Activated CD4-positive, CD25-positive, alpha-beta regulatory T cell (primary cell): ENCODE measurements at places on chromosomes 6 and 20.

- no peak for DNase-seq
Observed at GRCh38 chr20:59560588-59561227, 43.6 kb upstream of the PHACTR3 start.

GRCh38 chr6:168525926-168526630 lies 85.1 kb downstream of the SMOC2 start:
- DNase-seq = no peak

GRCh38 chr6:151549790-151550189 lies 56.0 kb downstream of the CCDC170 start:
- no peak for DNase-seq

- DNase-seq = no peak
Observed at GRCh38 chr20:47719211-47719610, 66.1 kb downstream of the SULF2 start.

DNA sequence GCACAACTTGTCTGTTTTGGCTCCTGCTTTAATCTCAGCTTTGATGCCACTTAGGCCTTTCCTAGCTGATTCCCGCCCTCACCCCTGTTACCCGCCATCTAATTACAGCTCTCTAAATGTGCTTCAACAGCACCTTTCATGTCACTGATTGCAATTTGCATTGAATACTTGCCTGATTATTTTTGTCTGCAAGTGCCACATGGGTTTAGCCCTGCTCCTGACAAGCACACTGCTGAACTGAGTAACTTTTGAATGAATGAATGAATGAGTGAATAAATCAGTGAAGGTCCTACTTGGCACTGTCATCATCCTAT lies 591 bp upstream of the DCBLD1 start:
- DNase-seq = no peak

- no peak for DNase-seq
Observed at GRCh38 chr6:4774715-4775493, 1.3 kb upstream of the CDYL start.

GRCh38 chr6:158049055-158050028 lies 67.7 kb downstream of the SYNJ2 start:
- DNase-seq = no peak

GRCh38 chr6:29461021-29461814 lies 4.3 kb downstream of the OR2H1 start:
- no peak for DNase-seq

- no peak for DNase-seq
Observed at GRCh38 chr6:4668271-4669179, 107.7 kb upstream of the CDYL start.

DNA sequence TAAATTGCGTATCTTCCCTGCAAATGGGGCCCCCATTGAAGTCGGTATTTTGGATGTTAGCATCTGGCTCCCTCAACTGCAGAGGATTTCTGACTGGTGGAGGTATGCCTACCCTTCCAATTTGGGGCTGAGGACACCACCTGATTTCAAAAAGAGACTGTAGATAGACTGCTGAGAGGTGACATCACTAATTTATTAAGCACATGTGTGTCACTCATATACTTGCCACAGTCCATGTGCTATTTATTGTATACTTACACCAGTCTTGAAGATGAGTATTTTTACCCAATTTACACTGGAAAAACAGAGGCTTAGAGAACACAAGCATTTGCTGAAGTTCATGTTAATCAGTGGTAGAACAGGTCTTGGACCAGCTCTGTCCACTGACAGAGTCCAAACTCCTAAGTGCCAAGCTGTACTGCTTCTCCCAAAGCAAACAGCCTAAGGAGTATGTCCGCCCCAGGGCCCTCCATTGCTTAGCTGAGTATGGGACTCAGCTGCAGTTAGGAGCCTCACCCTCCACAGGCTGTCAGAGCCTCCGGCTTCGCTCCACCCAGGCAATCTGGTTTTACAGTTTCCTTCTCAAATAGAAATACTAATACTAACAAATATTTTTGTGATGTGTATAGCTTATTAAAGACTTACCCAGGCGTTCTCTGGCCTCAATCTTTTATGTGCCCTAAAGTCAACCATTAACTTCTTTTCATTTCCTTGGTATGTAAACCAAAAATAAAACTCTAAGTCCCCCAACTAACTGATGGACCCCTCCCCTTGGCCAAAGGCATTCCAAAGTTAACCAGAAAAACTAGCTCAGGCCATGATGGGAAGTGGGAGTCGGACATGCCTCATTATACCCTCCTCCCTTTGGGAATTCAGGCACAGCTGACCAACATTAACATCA lies 17.5 kb downstream of the RIN2 start:
- no peak for DNase-seq

- no peak for DNase-seq
Observed at GRCh38 chr20:38159566-38159956, 5.5 kb downstream of the TGM2 start.

GRCh38 chr6:108920751-108921150 lies 72.5 kb downstream of the ARMC2 start:
- DNase-seq = no peak

DNA sequence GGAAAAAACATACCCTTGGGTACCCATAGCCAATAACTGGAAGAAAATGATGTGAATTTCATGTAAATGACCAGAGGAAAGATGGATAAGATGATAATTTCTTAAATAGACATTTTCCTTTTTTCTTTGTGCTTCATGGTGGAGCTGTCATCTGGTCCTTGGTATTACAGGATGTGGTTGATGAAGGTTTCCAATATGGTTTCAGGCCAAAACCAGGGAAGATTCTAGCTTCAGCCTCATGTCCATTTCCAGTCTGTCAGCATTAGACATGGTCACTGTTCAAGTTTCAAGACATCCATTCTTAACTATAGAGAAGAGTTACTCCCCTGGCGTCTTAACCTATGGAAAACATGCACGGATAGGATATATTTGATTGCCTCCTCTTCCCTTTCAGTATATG lies 63.6 kb downstream of the SSR1 start:
- DNase-seq = no peak

DNA sequence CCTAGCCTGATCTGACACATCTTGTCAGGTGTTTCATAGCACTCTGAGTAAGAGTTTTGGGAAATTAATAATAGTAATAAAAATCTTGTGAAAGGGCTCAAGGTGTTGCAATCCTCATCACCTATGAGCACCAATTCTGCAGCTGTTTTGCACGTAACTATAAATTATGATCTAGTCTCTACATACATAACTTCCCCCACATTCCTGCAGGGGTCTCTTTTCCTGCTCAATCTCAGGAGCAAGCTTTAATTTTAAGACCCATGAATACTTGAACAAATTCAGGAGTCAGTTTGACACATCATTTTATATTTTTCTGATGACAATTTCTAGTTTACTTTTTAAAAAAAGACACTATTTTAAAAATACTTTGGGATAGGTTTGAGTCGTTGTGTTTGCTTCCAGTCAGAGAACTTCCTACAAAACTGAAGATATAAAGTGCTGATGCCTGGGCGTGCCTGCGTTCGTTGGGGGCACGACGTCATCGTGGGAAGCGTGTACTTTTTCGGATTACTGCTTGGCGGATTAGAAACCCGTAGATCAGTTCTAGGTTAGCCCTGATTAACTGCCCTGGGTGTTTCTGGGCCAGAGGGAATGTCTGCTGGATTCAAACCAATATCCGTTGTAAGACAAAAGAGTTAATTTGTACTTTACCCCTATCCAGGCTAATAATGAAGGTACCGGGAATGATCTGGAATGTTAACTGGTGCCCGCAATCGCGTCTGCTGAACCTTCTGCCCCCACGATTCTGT lies 1.0 kb upstream of the E2F3 start:
- DNase-seq = no peak

DNA sequence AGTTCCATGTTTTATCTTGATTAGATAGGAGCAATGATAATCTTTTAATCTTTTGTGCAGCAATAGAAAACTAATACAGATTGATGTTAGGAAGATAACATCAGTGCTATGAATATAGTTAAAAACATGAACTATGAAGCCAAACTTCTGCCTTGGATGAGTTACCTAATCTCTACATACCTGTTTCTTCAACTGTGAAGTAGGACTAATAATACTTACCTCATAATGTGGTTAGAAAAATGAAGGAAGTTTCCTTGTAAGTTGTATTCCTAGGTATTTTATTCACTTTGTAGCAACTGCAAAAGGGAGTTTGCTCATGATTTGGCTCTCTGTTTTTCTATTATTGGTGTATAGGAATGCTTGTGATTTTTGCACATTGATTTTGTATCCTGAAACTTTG lies 111.9 kb downstream of the FRK start:
- DNase-seq = no peak

DNA sequence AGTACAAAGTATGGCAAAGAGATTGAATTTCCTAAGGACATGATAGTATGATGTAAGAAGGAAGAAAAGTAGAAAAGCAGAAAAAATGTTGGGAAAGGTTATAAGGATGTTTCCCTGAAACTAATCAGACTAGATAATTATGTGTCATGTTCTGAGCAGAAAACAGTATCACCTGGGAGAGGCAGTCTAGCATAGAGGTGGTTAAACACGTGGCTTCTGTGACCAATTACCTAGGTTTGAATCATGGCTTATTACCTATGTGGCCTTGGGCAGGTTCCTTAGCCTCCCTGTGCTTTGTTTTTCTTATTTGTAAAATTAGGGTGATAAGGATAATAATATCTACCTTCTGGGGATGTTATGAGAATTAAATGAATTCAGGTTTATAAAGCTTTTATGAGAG lies 38.0 kb downstream of the SCGN start:
- DNase-seq = no peak

DNA sequence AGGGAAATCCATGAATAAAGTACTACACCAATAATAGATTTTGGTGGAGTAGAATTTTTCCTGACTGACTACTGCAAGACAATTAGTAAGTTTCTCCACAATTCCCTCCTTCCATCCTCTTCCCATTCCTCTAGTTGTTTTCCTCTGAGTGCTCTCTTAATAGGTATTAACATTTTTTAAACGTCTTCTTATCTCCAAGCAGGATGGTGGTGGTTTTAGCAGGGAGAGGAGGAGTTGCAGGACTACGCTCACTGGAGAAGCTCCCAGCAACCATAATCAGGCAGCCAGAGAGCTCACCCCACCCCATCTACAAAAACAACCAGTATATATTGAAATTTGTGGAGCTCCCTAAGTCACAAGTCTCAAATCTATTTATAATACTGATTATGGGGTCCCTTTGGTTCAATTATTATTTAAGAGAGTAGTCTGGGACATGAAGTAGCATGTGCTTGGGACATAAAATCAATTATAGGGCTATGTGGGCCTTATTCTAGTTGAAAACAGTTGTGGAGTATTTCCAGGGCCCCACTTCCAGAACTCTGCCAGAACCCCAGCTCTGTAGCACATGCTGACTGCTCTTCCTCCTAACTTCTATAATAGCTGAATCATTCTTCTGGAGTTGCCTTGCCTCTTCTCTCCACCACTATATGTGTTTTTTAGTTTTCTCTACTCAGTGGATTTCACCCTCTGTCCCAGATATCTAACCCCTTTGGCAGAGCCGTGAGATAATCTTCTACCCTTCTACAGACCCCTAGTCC lies 49.8 kb downstream of the MYB start:
- no peak for DNase-seq

DNA sequence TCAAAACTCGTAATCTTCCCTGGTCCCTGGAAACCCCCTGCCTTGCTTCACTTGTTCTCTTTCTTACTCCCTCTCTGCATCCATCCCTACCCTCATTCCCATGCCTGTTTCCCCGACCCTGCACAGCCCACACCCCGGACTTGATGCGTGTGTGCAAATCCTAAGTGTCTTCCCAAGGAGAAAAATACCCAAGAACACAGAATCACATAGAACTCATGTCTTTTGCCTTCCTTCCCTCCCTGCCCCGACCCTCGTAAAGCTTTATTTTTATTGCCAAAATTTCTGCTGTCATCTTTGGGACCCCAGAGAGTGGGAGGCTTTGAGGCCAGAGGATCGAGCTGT lies 169.6 kb upstream of the PMEPA1 start:
- DNase-seq = no peak

DNA sequence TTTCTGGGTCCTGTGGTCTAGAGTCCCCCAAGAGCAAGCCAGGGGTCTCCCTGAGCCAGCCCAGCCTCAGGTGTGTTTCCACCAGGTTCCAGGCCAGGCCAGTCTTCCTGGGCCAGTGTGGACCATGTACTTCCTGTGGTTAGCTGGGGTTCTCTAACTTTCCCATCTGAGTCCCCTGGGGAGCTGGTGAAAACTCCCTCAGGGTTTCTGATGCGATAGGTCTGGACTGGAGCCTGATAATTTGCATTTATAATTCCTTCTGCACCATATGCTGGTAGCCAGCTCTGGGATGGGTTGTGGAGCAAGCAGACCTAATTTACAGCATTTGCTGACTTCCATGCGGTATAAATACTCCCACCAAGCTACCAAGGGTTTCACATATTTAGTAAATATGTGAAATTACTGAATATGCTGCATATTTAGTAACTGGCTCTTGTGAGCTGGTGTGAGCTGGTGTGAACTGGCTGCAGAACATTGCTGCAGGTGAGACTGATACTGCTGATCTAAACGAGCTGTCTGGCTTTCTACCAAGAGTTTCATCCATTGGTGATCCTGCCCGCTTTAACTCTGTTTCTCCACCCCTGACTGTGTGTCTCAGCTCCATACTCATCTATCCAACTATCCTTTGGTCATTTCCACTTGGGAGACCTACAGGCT lies 62.6 kb downstream of the RIN2 start:
- no peak for DNase-seq

GRCh38 chr6:105164418-105164817 lies 15.4 kb downstream of the POPDC3 start:
- DNase-seq = no peak

DNA sequence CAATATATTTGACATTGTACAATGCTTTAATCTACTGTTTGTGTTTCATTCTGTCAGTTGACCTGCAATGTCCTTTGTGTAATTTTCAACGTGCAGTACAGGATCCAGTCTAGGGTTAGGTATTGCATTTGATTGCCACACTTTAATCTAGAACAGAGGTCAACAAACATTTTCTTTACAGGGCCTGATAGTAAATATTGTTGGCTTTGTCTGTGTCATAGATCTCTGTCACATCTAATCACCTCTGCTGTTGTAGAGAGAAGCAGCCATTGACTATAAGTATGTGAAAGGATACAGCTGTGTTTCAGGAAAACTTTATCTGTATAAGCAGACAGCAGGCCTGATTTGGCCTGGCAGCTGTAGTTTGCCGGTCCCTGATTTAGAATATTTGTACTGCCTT lies 39.3 kb downstream of the ATRN start:
- DNase-seq = no peak

DNA sequence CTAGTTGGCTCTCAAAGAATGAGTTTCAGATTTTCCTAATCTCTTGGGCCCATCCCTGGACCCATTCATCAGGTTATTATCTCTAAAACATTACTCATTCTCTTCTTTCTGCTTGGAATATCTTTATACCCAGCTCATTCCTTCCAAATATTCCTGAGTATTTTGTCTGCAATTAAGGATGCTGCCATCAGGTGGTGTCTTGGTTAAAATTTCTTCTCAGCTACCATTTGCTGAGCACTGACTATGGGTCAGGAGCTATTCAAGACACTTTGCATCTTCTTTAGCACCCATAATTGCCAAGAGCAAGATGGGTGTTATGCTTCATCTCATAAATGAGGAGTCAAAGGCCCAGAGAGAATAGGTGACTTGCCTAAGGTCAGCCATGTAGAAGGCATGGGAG lies 8.4 kb downstream of the SUN5 start:
- DNase-seq = no peak

GRCh38 chr6:25749837-25750236 lies 4.7 kb upstream of the SLC17A4 start:
- no peak for DNase-seq
